ENCODE measurements at places on chromosomes 5 and 9.
A peak's percentile ranks its signal among the peaks of the same experiment; 100 is the strongest.

DNA sequence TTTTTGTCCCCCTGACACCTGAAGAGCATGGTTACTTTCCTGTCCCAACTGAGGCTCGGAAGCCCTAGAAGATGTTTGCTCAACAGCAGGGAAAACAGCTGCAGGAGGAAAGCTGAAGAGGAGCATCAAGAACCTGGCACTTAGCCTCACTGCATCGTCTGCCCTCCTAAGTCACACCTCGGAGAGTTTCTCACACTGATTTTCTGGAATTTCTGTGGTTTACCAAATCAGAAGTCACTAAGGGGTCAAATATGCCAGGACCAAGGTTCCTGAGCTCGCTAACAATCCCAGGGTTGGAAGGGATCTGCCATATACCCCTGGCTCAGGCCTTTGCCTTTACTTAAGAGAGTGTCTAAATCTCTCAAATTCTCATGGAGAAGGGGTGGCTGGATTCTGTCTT lies 5.3 kb downstream of the IL12B start:
- no peak for DNase-seq

DNA sequence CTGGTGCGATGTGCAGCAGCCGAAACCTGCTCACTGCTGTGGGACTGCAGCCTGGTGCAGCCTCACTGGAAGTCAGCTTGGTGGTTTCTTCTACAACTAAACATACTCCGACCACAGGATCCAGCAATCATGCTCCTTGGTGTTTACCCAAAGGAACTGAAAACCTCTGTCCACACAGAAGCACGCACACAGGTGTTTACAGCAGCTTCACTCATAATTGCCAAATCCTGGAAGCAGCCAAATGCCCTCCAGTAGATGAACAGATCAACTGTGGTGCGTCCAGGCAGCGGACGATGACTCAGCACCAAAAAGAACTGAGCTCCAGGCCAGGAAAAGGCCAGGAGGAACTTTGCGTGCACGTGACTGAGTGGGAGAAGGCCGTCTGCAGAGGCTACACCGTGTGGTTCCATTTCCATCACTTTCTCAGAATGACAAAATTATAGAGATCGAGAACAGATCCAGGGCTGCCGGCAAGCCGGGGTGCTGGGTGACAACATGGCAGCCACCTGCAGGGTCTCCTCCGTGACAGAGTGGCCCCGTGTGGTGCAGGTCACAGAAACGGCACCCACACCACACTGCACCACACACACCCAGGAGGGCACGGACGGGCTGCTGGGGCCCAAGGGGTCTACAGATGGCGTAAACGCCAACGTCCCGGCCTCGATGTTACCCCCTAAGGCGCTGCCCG lies 23.1 kb upstream of the NSMF start:
- no peak for DNase-seq

DNA sequence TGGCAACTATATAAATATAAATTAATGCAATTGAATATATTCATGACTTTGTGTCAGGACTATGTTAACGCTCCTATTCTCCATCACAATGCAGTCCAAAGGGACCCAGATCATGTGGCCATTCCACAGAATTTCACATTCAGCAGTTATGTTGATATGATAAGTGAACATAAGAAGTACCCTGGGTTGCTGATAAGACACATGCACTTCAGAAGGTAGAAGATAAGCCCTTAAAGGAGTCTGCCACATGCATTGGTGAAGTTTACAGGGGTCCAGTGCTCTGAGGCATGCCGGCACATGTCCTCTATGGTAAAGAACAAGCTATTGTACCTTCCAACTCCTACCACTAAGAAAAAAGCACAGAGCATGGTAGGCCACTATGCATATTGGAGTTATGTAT lies 76.4 kb downstream of the PHAX start:
- DNase-seq: no peak

GRCh38 chr5:98773214-98773463 lies 324 bp upstream of the RGMB start:
- no peak for DNase-seq

- no peak for DNase-seq
Measured at GRCh38 chr9:129576546-129577543, 44.1 kb downstream of the C9orf50 start.

- DNase-seq: no peak
Measured at GRCh38 chr5:134944630-134945029, 23.1 kb upstream of the CATSPER3 start.

DNA sequence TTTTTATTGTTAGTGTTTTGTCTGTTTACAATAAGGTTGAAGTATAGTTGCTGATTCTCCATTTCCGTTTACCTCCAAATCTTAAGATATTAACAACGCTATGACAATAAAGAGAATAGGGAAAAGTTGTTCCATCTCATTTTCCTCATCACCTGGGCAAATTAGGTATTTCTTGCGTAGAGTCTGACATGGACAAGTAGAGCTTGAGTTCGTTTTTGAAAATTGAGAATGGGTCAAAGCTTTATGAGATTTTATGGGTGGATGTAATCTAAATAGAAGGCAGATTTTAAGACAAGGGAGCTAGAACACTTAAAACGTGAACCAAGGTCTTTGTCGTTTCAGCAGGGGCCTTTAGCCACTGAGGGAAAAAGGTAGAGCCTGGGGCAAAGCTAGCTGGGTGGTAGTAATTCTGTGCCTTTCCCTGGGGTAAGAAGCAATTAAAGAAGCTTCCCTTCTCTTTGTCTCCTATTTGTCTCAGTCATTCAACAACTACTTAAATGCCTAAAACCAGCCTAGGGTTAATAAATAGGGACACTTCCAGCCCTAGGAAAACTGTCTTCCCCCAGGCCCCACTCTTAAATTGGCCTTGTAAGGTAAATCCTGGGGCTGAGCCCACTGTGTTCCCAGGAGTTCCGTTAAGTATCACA lies 551 bp upstream of the CAAP1 start:
- DNase-seq: no peak

DNA sequence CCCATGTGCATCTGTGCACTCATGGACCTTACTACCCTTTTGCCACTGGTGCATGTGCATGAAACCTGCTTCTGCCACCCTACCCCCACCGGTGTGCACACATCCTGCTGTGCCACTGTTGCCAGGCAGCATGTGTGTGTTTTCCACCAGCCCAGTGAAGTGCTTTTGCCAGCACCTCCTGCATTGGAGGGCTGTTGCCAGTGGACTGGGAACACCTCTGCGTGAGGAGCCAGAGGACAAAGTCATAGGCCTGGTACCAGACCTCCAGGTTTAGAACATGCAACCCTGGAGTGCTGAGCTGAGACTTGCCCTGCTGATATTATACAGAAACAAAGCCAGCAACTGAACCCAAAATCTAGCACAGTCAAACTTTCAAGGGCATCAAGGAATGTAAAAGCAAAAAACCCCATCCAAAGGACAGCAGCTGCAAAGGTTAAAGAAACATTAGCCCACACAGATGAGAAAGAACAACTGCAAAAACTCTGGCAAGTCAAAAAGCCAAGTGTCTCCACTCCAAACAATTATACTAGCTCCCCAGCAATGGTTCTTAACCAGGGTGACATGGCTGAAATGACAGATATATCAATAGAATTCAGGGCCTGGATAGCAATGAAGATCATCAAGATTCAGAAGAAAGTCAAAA lies 70.6 kb upstream of the PTPN3 start:
- no peak for DNase-seq

- no peak for DNase-seq
Measured at GRCh38 chr5:111070272-111071134, 1.0 kb upstream of the TSLP start.

GRCh38 chr5:132138260-132138659 lies 64.7 kb downstream of the CSF2 start:
- no peak for DNase-seq

GRCh38 chr5:15634591-15635288 lies 134.8 kb downstream of the FBXL7 start:
- no peak for DNase-seq

- no peak for DNase-seq
Measured at GRCh38 chr5:169165052-169165451, 135.9 kb downstream of the SLIT3 start.

GRCh38 chr9:137604345-137605086 lies 970 bp upstream of the ARRDC1 start:
- no peak for DNase-seq

GRCh38 chr9:84819491-84819991 lies 150.0 kb downstream of the NTRK2 start:
- no peak for DNase-seq

GRCh38 chr9:116327701-116328405 lies 174.3 kb downstream of the PAPPA start:
- no peak for DNase-seq

DNA sequence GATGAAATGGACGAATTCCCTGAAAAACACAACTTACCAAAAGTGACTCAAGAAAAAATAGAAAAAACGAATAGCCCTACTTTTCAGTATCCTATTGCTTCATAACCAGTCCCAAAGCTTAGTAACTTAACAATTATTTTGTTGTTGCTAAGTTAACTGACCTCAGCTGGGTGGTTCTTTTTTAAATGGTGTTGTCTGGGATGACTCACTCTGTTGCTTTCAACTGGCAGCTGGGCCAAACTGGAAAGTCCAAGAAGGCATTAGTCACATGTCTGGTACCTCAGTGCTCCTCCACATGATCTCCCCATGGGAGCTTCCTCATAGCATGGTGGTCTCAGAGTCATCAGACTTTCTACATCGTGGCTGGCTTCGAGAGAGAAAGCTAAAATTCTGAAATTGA lies 47.8 kb upstream of the ADAMTS2 start:
- no peak for DNase-seq

- DNase-seq: peak; percentile 43
Measured at GRCh38 chr5:171647043-171647903, 138.3 kb upstream of the SMIM23 start.

- DNase-seq: no peak
Measured at GRCh38 chr9:129328355-129329042, 150.4 kb upstream of the IER5L start.

DNA sequence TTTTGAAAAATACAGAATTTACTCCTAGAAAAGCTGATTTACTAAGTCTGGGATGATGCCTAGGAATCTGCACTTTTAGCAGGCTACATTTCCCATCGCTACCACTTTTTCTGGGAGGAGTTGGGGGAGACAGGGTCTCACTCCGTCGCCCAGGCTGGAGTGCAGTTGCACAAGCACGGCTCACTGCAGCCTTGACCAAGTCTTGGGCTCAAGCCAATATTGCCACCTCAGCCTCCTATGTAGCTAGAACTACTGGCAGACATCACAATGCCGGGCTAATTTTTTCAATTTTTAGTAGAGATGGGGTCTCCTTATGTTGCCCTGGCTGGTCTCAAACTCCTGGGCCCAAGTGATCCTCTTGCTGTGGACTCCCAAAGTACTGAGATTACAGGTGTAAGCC lies 85.9 kb downstream of the NR6A1 start:
- no peak for DNase-seq

GRCh38 chr9:101977614-101978210 lies 239.3 kb upstream of the GRIN3A start:
- DNase-seq: no peak

DNA sequence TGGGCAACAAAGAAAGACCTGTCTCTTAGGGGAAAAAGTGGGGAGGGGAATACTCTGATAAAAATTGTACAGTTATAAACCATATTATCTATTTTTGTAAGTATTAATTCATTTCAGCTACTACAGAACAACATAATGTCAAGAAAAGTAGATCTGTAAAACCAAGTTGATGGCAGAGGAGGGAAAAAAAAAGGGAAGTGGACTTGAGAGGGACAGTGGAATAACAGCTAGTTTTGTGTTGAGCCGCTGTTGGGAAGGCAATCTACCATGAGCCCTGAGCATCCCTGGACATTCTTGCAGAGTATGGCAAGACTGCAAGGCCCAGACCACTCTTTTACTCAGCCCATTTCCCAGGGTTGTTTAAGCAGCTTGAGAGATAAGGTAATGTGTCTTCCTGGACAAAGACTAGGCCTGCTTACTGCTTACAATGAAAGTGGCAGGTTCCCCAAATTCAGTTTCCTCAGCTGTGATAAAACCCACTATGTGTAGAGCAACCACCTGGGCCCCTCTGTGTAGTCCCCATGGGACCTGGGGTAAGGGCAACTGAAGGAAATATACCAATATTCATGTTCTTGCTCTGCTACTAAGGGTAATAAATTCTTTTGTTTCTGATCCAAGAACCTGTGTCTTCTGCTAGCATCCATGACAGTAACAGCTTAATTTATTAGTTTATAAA lies 25.0 kb downstream of the CEP120 start:
- no peak for DNase-seq

GRCh38 chr9:3736161-3736560 lies 210.4 kb upstream of the RFX3 start:
- no peak for DNase-seq

DNA sequence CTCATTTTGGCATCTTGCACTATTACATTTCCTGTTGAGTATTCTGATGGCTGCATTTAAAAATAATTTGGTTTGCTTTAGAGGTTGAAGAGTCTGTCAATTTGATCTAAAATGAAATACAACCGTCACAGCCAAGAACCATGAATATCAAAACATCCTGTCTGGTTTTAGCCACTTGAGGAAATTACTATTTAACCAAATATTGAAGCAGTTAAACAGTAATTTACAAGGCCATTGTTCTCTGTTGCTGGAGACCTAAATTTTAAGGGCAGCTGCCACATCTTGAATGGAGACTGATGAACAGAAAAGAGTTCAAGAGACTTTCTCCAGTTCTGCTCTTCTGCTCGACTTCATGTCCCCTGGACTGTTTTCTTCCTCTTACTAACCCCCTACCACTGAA lies 549.4 kb downstream of the LRRC70 start:
- DNase-seq: no peak

GRCh38 chr9:90793729-90794128 lies 7.9 kb upstream of the SYK start:
- DNase-seq: no peak

DNA sequence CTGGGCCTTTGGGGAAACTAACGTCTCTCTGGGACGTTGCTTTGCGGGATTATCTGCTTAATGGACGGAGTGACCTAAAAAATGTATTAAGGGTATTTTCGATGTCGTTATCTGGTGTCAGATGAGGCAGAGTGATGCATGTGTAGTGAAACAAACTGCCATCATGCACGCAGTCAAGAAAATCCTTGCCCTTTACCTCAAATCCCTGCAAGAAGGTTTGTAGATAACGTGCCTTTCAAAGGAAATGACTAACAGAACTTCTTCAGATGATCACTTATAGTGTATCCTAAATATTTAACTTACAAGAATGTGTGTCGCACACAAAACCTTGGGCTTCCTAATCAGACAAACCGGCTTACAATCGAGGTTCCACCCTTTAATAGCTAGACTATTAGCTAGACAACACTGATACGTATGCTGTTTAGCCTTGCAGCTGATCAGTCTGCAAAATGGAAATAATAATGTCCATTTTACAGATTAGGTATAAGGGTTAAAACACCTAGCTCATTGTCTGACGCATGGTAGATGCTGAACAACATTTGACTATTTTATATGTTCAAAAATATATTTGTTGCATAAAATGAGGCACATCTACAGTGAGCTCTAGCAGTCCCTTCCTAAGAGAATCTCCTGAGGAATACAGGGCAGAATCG lies 541 bp upstream of the TBCA start:
- no peak for DNase-seq

GRCh38 chr5:75465480-75465879 lies 45.9 kb downstream of the CERT1 start:
- DNase-seq: peak; percentile 1

DNA sequence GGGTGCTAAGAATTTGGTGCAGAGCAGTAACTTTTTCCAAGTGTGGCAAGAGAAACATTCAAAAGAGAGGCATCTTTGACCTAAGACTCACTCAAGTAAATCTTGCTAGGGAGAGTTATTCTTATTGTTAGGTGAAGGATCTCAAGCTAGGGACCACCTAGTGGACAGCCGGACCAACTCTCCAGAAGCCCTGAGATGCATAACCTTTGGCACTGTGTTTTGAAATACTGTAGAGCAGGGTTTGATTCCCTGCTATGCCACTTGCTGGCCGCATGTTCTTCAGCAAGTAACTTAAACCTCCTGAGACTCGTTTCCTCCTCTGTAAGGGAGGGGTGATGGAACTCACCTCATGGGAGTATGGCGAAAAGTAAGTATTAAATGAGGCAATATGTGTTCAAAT lies 336.1 kb upstream of the ADAMTSL1 start:
- DNase-seq: no peak
